ENCODE measurements at places on chromosomes 12 and 14.

GRCh38 chr12:62866451-62867082, 68.4 kb downstream of the PPM1H start:
- DNase-seq = no peak

- DNase-seq = no peak
Observed at GRCh38 chr14:32702562-32702961, 236.1 kb upstream of the NPAS3 start.

GRCh38 chr12:103161582-103162362, 204.3 kb downstream of the ASCL1 start:
- DNase-seq = no peak

- no peak for DNase-seq
Observed at GRCh38 chr14:92340931-92341330, 18.0 kb downstream of the SLC24A4 start.

- DNase-seq = no peak
Observed at GRCh38 chr14:19823765-19824164, 20.2 kb downstream of the OR4N2 start.

- no peak for DNase-seq
Observed at GRCh38 chr12:87317302-87317701, 711.9 kb downstream of the C12orf50 start.

GRCh38 chr12:13505636-13506035, 309.1 kb downstream of the EMP1 start:
- no peak for DNase-seq

DNA sequence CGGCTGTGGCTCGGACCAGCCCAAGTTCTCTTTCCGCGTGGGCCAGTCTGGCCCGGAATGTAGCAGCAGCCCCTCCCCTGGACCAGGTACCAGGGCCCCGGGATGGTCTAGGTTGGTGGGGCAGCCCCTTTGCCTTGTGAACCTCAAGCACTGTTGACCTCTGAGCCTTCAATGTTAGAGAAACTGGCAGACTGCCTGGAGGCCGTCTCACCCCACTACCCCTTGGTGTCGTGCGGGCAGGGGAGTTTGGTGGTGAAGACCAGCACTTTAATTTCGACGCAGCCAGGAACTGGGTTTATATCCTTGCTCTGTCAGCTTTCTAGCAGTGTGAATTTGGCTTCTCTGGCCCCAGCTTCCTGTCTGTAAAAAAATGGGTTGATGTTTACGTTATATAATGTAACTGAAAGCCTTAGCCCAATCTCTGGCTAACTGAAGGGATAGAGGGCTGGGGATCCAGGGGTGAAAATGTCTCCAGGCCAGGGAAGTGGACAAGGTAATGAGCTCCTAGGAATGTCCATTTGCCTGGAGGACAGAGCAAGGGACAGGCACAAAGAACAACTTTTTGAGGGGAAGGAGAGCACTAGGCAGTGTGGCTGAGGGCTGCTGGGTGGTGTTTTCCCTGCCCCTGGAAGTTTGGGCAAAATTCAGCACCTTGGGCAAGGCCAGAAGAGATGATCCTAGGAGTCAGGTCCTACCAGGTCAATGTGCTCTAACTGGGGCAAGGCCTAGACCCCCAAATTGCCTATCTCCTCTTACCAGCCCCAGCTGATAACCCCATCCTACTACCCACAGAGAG, 11.4 kb downstream of the MCRS1 start:
- no peak for DNase-seq

GRCh38 chr14:98290596-98290995, 981.4 kb downstream of the BCL11B start:
- no peak for DNase-seq

DNA sequence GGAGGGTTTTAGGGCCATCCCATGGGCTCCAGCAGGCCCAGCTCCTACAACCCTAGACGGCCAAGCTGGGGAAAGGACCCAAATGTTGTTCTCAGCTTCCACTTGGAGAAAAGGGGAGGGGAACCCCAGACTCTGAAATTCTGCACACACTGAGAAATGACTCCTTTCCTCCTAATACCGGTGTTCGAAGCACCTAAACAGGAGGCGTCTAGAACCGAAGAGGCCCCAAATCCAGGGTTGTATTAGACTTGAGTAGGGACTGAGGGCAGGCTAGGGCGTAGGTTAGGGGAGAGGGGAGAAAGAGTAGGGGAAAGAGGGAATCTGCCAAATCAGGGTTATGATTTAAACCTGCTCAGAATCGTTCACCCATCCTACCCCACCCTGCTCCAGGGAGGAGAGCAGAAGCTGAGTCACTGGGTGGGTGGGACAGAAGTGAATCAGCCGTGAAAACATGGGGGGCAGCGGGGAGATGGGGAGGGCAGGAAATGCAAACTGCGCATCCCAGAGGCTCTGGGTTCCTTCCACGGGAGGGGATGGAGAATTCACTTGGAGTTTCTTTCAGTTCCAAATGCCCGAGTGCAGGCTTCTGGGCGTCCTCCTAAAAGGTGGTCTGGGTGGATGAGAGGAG, 1.0 kb downstream of the IGFBP6 start:
- DNase-seq = no peak

DNA sequence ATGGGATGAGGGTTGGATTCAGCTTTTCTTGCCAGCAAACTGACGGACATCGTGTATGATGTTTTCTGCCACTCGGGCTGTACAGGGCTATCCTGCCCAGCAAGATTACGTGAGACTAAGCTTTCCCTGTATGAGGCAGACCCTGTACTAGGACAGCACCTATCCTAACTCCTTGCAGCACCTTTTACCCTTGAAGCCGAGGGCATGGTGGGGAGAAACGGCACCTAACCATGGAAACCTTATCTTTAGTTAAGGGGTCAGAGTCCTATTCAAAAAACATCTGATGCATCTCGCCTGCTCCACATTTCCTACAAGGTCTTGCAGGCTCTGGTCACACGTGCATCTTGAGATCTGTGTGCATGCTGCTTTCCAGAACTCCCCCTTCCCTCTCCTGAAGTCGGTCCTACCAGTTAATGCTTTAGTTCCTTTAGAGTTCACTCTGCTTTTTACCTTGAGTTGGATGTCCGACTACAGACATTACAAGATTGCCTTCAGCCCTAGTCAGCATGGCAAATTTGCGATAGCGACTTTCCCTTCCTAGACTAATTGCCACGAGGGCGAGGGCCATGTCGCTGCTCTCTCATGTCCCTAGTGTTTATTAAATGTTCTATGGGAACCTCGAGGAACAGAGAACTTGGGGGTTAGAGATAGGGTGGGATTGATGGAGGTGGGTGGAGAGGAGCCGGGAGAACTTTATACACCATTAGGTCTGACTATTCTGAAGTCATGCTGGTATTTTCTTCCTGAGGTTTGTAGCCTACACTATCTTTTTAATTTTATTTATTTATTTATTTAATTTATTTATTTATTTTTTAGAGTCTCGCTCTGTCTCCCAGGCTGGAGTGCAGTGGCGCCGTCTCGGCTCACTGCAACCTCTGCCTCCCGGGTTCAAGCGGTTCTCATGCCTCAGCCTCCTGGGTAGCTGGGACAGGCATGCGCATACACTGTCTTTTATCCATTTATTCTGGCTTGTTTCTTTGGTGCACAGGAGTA, 6.6 kb downstream of the RAN start:
- DNase-seq = no peak

GRCh38 chr12:96025518-96025917, 9.9 kb downstream of the LTA4H start:
- no peak for DNase-seq

GRCh38 chr14:95121911-95122620, 35.3 kb downstream of the DICER1 start:
- no peak for DNase-seq

DNA sequence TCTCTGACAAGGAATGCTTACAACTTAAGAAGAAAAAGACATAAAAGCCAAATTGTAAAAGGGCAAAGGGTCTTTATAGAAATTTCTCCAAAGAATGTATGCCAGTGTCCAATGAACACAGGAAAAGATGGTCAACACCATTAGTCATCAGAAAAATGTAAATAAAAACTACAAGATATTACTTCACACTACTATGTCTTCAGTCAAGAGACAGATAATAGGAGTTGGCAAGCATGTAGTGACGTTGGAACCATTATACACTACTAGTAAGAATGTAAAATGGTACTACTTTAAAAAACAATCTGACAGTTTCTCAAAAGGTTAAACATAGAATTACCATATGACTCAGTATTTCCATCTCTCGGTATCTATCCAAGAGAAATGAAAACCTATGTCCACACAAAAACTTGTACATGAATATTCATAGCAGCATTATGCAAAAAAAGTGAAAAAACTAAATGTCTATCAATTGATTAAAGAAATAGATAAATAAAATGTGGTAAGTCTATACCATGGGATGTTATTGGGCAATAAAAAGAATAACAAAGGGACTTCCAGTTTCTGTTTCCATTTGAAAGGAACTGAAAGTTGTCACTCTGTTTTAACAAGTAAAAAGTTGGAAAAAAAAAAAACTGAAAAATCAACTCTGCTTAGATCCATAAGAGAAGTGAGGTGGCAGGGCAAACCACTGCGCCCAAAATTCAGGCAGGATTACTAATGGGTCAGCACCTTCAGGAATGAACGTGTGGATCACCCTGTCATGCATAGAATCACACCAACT, 69.8 kb downstream of the ALG10B start:
- DNase-seq = no peak

- DNase-seq = no peak
Observed at GRCh38 chr14:92706386-92706785, 42.0 kb downstream of the LGMN start.

DNA sequence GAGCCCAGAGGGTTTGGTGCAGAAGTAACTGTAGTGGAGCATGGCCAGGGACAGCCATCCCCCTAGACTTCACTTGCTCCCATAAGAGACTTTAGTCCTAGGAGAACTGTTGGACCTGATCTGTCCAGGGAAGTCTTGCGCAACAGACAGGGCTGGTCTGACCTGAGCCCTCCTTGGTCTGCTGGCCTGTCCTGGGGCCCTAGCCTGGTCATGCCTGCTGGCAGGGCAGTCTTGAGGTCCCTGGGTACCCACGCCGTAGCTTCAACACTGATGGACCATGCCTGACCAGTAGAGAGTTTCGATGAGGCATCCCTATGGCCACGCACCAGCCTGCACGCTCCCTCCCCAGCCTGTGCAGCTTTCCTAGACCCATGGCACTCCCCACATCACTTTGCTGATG, 305.7 kb downstream of the GPHN start:
- DNase-seq = no peak

DNA sequence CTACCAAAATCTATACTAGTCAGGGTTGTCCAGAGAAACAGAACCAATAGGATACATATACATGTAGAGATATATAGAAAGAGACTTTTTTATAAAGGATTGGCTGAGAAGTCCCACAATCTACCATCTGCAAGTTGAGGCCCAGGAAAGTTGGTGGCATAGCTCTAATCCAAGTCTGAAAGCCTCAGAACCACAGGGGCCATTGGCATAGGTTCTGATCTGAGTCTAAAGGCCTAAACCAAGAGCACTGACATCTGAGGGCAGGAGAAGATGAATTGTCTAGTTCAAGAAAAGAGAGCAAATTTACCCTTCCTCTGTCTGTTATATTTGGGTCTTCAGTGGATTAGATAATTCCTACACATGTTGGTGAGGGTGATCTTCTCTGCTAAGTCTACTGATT, 433.1 kb downstream of the ADAMTS20 start:
- DNase-seq = no peak

GRCh38 chr14:75252254-75252837, 26.3 kb upstream of the FOS start:
- DNase-seq = no peak

DNA sequence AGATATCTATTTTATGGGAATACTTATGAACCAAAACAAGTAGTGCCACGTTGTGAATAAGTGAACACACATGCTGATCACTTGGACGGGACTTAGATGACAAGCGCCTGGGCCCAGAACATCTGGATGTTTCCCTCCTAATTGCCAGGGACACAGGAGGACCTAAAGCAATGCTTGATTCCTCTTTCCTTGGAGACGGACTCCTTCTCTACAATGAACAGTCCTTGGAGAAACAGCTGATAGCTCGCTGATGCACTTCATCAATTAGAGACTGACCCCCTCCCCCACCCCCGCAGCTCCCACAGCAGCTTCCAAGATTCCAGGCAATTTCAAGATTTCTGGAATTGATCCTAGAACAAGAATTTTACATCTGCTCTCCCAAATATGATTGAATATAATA, 86.4 kb downstream of the ST8SIA1 start:
- no peak for DNase-seq

Data from cerebellum (tissue), 4 donors.